ENCODE measurements at places on chromosomes 7 and 10. TPM values are rescaled to one million over a fixed set of nuclear protein-coding genes. Genes with fewer than 3 reads are reported as not detected.
A peak's percentile ranks its signal among the peaks of the same experiment; 100 is the strongest.

C7orf57 gene
- not detected for polyA plus RNA-seq

RBP4 gene
- polyA plus RNA-seq = 43.4 TPM

GHRHR gene
- not detected for polyA plus RNA-seq

CLEC2L gene
- polyA plus RNA-seq = not detected

PRLHR gene
- not detected for polyA plus RNA-seq

SEPTIN14 gene
- not detected for polyA plus RNA-seq

EDRF1 gene
- 10.8 TPM for polyA plus RNA-seq

IFT22 gene
- polyA plus RNA-seq = 35.0 TPM

GRCh38 chr10:28375399-28376354 lies 72.8 kb upstream of the MPP7 start:
- DNase-seq = no peak

DNA sequence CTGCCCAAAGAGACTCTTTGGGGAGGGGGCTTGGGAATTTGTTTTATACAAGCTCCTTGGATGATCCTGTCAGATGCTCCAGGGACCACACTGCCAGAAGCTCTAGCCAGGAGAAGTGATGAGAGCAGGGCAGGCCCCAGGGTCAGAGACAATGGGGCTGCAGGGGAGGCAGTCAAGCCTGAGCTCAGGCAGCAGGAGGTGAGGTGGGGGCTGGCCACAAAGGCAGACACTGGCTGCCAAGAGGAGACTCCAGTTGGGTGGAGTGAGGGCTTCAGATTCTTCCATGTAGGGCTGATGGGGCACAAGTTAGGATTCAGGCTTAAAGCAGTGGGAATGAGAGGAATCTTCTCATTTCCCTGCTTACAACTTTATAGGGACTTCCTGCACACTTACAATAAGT lies 35.6 kb upstream of the LOXL4 start:
- DNase-seq = no peak

DNA sequence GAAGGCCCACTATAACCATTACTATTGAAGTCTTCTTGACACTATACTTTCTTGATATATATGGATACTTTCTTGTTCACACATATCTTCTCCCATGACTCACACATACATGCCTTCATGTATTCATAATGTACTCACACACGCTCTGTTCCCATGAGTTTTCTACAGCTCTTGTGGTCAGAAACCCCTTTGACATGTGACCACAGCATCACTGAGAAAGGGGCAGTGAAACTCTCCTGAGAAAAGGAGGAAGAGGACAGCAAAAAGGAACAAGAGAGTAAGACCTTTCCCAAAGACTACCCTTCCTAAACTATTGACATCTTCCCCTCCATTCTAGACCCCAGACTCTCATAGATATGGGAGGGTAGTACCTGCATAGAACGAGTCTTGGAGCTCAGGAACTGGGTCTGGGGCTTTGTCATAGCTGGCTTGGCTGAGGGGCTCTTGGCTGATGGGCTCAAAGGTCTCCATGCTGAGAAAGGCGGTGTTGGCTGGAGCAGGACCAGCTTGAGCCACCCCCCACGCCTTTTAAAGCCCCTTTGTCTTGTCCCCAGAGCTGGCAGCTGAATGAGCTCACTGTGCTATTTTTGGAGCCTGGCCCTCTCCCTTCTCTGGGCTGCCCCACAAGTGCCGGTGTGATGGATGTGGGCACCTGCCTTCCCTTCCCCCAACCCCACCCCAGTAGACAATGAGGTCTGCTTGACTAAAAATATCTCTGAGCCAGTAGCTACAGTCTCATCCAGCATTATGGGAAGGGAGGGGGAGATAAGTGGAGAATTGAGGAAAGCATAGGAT lies 5.1 kb downstream of the SYNPO2L start:
- DNase-seq = peak; percentile 73

GRCh38 chr10:127168261-127168660 lies 28.1 kb downstream of the INSYN2A start:
- no peak for DNase-seq

GRCh38 chr10:63753808-63754207 lies 232.6 kb downstream of the REEP3 start:
- DNase-seq = no peak

- no peak for DNase-seq
These were observed 75.5 kb downstream of the MACC1 start for GRCh38 chr7:20141666-20142065.

DNA sequence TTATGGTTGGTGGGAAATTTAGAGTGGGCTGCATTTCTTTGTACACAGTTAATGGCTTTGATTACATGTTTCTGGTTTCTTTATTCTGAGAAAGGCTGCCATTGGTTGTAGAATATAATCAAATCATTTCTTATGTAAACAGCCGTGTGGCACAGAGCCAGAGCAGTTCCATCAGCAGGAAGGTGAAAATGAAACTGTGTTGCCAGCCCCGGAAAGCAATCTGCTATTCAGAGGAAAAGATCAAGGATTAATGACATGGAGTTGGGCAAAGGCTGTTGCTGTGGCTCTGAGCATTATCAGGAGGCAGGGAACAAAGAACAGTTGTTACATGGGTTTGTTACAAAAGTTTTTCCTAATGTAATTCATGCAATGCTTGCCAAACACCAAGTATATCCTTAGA lies 74.2 kb upstream of the ZNF716 start:
- DNase-seq = peak; percentile 30

GRCh38 chr7:38107486-38107893 lies 70.6 kb upstream of the STARD3NL start:
- DNase-seq = peak; percentile 35

- DNase-seq = no peak
These were observed 393.5 kb downstream of the HTR7 start for GRCh38 chr10:90464329-90464728.

- no peak for DNase-seq
These were observed 26.9 kb downstream of the ABLIM1 start for GRCh38 chr10:114631090-114631665.

GRCh38 chr7:129947049-129947448 lies 5.7 kb downstream of the UBE2H start:
- no peak for DNase-seq

- DNase-seq = no peak
These were observed 103.0 kb downstream of the DOCK4 start for GRCh38 chr7:112103246-112103645.

GRCh38 chr7:104983076-104983577 lies 30.9 kb upstream of the KMT2E start:
- DNase-seq = no peak

DNA sequence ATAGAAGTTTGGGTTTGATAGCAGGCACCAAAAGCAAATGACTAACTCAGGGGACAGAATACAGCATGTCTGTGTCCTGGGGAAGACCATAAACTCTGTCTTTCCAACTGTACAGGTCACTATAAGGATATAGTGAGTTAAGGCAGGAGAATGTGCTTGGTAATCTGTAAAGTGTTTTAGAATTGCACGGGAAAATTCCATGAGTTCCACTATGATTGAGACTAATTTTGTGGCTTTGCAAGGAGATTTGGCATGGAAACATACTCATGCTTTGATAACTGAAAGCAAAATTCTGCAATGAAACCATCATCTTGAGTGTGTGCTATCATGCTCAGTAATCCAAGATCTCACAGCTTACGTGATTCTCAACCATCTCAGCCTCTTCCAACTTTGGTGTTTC lies 152.6 kb downstream of the PKD1L1 start:
- DNase-seq = no peak

DNA sequence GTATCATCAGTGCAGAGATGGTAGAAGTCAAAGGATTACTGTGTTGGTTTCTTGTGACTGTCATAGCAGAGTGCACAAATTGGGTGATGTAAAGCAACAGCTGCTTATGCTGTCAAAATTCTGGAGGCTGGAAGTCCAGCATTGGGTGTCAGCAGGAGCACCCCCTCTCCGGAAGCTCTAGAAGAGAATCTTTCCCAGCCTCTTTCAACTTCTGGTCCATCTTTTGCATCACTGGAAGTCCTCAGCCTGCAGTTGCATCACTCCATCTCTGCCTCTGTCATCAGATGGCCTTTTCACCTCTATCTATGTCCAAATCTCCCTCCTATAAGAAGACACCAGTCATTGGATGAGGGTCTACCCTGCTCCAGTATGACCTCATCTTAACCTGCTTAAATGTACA lies 35.8 kb upstream of the GALNTL5 start:
- no peak for DNase-seq

DNA sequence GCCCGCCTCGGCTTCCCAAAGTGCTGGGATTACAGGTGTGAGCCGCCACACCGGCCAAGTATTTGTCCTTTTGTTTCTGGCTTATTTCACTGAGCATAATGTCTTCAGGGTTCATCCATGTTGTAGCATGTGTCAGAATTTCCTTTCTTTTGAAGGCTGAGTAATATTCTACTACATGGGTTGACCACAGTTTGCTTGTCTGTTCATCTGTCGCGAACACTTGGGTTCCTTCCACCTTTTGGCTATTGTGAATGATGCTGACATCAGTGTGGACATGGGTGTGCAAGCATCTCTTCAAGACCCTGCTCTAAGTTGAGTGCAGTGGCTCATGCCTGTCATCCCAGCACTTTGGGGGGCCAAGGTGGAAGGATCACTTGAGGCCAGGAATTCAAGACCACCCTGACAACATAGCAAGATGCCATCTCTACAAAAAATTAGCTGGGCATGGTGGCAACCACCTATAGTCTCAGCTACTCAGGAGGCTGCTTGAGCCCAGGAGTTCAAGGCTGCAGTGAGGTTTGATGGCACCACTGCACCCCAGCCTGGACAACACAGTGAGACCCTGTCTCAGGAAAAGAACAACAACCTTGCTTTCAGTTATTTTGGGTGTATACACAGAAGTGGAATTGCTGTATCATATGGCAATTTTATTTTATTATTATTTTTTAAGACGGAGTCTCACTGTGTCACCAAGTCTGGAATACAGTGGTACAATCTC lies 17.0 kb downstream of the CHST12 start:
- no peak for DNase-seq

DNA sequence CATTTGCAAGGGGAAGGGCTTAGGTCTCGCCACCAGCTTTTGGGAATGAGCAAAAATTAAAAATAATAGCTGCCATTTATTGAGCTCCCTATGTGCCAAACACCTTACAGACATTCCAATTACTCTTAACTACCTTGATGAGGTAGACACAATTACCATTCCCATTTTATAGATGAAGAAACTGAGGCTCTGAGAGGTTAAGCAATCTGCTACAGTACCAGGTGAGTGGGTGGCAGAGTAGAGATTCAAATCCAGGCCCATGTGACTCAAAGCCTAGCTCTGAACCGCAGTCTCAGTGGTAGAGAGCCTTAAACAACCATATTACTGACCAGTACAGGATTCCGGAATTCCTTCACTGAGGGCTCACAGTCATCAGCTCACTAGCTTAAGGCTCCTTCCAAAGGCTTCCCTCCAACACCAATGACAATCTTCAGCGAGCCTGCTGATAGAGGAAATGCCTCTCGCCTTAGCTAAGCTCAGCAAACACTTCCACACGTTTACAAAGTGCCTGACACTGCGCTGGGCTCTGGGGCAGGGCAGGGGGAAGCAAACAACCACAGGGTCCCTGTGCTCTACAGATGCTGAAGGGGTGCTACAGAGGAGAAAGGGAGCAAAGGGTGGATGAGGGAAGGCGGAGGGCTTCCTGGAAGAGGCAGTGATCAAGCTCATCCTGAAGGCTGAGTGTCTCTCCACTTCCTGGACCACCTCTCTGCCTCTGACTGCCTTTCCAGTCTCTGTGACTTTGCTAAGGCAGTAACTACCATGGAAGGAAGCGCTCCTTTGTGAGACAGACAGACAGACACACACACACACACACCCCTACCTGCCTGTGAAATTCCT lies 7.4 kb downstream of the LRRC20 start:
- no peak for DNase-seq

Data from right cardiac atrium (tissue), 5 donors.